ENCODE measurements at places on chromosomes 16 and 17.

GRCh38 chr16:30660424-30661261 is 2.4 kb downstream of the FBRS start:
- peak; percentile 77 for DNase-seq

DNA sequence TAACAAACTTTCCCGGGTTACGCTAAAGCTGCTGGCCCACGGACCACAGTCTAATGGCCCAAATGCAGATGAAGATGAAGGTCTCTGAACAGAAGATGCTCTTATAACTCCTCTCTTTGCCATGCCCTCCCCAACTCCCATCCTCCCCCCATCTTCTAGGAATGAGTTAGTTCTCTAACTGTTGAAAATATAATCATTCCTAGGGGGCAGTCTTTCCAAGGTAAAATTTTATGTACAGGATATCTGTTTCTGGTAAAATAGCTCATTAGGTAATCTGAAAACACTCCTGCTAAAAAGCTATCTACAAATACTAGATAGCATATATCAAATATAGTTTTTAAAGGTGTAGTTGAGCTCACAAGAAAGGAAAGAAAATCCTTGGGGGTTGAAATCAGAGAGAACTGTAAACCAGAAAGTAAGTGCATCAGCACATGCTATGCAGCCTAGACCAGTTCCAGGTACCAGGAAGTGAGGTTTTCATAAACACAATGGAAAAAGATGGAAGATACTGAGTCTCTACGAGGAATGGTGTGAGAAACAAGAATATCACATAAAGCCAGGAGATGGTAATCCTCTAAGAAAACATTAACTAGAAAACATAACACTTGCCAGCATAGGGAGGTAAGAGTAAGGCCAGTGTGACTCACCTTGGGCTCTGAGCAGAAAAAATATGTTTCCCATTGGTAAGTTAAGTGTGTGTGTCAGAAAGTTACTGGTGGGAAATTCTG is 38.1 kb downstream of the CMC2 start:
- no peak for DNase-seq

- no peak for DNase-seq
Observed at GRCh38 chr17:46737326-46737725, 81.2 kb downstream of the WNT3 start.

DNA sequence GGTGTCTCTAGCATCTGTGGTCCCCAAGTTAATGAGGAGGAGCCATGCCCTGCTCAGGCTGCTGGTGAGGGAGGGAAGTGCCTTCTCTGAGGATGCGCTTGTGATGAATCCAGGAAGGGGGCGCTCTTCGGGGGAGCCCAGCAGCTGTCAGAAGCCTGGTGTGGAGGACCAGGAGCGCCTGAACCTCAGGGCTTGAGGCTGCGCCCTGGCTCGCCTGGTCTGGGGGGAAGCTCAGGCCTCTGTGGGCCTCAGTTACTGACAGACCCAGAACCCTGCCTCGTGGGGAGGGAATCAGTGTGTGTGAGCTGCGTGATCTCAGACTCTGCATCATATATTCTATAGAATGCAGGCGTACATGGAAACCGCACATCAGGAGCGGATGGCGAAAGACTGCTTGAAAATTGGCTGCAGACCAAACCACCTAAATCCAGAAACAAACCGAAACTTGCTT is 126.1 kb downstream of the SEC14L1 start:
- DNase-seq: peak; percentile 53

DNA sequence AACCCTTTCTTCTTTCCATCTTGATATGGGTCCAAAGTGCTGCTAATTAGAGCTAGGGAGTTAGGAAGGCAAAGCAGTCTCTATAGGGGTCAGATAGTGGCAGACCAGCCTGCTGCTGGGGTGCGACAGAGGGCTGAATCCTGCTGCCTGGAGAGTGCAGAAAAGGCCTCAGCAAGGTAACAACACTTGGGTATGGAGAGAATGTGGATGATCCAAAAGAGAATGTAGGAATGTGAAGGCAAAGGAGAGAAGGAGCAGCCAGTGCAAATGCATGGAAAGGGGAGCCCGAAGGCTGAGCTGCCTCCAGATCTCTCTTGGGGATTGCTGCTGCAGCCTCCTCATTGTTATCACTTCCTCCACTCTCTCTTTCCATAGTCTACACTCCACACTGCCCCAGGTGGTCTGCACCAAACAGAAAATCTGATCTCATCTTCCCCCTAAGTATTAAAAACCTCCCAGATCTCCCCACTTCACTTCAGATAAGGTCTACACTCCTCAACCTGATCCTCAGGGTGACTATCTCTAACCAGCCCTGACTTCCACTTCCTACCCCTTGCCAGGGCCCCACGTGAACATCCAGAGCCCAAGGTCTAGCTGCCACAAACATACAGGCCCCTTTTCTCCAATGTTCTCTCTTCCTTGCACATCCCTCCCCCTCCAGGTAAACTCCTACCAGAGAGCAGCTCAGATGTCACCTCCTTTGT is 28.8 kb downstream of the TOM1L2 start:
- no peak for DNase-seq

DNA sequence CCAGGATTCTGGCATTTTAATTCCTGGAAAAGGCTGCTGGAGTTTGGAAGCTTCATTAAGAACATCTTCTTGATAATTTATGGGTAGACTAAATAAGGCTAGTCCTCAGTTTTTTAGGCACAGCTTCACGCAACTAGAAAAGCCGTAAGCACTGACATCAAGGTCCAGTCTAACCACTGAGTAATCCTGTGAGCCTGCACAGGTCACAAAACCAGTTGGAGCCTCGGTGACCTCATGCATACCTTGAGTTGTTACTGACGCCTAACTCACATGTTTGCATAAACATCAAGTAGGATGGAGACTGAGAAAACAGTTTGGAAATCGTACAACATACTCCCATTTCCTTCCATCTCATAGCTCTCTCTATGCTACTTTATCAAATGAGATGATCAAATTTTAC is 63.8 kb upstream of the RCVRN start:
- no peak for DNase-seq

GRCh38 chr16:78290395-78290794 is 190.9 kb downstream of the WWOX start:
- no peak for DNase-seq

DNA sequence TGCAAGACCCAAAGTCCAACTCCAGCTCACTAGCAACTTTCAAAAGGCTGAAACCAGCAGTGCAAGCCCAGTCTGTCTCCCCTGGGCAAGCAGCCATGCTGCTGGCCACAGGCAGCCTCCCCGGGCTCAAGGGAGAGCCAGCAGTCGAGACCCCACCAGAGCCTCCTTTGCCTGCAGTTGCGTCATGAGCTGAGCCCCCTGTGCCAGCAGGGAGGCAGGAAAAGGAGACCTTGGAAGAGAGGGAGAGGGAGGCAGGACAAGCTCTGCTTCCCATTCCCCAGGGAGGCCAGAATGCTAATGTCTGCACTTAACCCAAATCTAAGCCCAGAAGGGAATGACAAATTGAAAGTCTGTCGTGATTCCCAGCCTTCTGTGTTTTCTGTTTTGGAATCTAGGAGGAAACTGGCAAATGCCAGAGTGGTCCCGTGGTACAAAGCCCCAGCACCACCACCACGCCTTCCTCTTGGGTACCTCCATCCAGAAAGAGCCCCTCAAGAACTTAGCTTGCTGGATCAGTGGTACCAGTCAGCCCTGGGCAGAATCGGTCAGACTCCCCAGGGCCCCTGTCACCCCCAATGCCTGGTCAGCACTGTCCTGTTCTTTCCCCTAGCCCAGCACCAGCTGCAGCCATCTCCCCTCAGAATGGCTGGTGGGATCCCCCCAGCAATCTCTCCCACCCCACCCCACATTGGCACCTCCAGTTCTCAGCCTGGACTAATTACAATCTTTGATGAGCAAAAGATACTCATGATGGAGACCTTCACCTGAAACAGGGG is 99.3 kb upstream of the TNRC6C start:
- no peak for DNase-seq

DNA sequence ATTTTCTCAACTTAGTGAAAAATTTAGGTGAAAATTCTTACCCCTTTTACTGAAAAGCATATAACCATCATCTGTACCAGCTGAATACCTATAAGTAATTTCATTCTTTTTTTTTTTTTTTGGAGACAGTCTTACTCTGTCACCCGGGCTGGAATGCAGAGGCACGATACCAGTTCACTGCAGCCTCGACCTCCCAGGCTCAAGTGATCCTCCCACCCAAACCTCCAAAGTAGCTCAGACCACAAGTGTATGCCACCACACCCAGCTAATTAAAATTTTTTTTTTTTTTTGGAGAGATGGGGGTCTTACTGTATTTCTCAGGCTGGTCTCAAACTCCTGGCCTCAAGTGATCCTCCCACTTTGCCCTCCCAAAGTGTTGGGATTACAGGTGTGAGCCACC is 33.8 kb downstream of the TUBD1 start:
- no peak for DNase-seq

GRCh38 chr16:73124665-73125375 is 76.9 kb upstream of the ZFHX3 start:
- peak; percentile 65 for DNase-seq

- no peak for DNase-seq
Observed at GRCh38 chr16:23857881-23858269, 22.1 kb downstream of the PRKCB start.

GRCh38 chr16:30526137-30526822 is at the start of gene ZNF768:
Gene ZNF768, minus strand, starts transcription at chr16:30526566. Its CDS starts 153 bp downstream, at chr16:30526413.
- no peak for DNase-seq

- no peak for DNase-seq
Observed at GRCh38 chr16:83852774-83853173, 45.0 kb downstream of the HSBP1 start.

GRCh38 chr16:73265124-73265837 is 217.4 kb upstream of the ZFHX3 start:
- peak; percentile 19 for DNase-seq

GRCh38 chr17:70098030-70098429 is 23.0 kb downstream of the KCNJ16 start:
- no peak for DNase-seq

GRCh38 chr16:27725236-27726000 is 175.5 kb downstream of the KATNIP start:
- DNase-seq: no peak

DNA sequence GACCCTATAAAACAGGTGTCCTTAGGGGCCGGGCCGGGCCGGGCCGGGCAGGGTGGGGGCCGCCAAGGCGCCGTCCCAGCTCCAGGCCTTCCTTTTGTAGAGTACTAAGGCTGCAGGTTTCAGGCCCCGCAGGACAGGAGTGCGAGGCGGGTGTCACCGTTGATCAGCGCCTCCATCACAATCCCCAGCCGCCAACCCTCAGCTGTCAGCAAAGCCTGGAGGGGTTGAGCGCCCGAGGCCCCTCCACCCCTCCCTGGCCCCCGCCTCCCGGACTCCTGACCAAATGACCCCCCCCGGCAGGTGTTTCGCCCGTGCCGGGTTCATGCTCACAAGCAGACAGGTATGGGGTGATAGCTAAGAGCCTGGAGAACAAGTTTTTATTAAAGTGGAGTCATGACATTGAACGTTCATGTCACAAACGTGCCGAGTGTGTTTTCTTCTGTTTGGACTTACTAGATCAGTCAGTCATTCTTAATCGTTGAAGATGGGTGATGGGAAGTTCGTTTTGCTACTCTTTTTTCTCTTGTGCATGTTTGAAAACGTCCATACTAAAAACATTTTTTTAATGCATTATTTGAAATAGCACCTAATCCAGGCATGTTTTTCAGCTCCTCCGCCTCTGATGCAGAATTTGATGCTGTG is 534 bp downstream of the ARL2BP start:
- no peak for DNase-seq

GRCh38 chr17:77542551-77543490 is 402.1 kb downstream of the SEC14L1 start:
- peak; percentile 82 for DNase-seq

DNA sequence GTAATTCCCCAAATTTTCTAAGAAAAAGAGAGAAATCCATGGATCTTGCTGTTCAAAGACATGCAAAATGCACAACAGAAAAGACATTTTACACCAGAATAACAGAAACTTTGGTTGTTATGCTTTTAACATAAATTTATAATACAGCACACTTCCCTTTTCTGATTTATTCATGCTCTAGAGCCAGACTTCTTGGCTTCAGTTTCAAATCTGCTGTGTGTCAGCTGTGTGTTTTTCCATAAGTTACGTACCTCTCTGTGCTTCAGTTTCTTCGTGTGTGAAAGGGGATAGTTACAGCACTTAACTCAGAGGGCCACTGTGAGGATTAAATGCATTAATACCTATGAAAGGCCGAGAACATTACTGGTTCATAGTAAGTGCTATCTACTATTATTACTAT is 6.8 kb upstream of the CCL3L1 start:
- DNase-seq: peak; percentile 57

GRCh38 chr17:45406107-45406506 is 26.6 kb downstream of the ARHGAP27 start:
- no peak for DNase-seq

DNA sequence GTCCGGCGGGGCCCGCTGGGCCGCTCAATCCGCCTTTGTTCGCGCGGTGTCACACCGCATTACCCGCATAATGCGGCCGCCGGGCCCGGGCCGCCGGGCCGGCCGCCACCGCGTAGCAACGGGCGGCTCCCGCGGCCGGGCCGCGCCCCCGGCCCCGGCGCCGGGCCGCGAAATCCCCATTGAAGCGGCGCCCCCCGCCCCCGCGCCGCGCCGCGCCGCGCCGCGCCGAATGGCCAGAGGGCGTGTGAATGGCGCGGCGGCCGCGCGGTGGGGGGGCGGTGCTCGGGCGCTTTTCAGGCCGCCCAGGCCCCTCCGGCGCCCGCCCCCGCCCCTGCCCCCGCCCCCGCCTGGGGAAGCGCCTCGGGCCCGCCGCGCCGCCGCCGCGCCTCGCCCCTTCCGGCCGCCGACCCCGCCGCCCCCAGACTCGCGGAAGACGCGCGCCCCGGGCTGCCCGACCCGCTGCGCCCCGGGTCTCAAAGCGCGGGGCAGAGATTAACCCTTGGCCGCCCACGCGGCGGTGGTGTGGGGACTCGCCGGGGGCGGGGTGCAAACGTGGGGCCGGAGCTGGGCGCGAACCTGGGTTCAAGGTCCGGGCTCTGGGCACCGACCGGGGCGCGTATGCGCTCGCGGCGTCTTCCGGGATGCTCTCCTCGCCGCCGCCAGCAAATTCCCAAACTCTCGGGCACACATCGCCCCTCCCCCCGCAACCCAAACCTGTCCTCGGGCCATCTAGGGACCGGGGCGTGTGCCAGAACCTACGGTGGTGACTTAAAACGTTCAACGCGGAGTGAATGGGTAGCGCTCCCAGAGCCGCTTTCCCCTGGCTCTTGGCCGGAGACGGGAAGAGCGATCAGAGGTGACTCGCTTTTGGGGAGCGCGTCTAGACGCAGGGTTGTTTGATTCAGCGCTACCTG is 46.7 kb downstream of the WNT3 start:
- no peak for DNase-seq

DNA sequence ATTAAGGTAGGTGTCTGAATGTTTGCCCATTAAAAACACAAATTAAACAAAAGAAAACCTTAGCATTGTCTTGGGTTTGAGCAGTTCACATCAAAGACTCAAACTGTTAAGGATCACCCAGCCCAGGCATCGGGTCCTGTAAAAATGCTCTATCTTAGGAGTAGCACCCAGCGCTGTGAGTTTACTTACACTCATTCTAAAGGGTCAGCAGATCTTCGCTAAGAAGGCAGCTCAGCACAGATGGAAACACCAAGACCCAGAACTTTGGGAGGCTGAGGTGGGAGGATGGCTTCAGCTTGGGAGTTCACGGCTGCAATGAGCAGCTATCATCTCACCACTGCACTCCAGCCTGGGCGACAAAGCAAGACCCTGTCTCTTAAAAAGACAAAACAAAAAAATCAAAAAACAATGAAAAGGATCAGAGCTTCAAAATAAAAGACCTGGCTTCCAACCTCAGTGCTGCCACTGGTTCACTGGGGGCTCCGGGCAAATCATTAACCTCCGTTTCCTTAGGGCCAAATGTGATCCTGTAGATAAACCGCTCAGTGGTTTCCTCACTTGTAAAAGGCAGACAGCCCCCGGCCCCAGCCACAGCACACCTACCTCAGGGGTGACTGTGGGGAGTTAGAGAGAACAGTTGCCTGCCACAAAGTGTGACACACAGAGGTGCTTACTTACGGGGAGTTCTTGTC is 11.1 kb downstream of the COG1 start:
- no peak for DNase-seq

Data from inflammatory macrophage treated with lipopolysaccharide for 1 hour (primary cell).